T-helper 22 cell (primary cell): ENCODE measurements at places on chromosomes 12 and 14.

DNA sequence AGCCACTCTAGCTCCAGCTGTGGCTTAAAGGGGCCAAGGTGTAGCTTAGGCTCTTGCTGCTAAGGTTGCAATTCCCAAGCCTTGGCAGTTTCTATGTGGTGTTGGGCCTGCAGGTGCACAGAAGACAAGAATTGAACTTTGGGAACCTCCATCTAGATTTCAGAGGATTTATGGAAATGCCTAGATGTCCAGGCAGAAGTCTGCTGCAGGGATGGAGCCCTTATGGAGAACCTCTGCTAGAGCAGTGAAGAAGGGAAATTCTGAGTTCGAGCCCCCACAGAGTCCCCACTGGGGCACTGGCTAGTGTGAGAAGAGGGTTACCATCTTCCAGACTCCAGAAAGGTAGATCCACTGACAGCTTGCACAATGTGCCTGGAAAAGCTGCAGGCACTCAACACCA lies 694.7 kb downstream of the SLC16A7 start:
- DNase-seq, result no peak

DNA sequence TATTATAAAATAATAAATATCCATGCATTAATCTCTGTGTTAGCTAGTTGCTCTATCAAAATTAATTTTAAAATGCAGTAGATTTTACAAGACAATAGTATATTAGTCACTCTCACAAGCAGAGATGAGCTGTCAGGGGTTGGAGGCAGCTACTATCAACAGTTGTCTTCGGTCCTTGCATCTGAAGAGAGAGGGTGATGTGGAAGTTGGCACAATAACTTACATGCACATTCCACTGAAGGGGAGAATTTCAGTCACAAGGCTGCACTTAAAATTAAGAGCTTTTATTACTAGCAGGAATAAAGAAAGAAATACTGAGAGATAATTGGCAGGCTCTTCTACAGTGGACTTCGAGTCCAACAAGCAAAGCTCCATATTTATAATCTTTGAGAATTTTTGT lies 166.9 kb upstream of the DCN start:
- DNase-seq, result no peak

DNA sequence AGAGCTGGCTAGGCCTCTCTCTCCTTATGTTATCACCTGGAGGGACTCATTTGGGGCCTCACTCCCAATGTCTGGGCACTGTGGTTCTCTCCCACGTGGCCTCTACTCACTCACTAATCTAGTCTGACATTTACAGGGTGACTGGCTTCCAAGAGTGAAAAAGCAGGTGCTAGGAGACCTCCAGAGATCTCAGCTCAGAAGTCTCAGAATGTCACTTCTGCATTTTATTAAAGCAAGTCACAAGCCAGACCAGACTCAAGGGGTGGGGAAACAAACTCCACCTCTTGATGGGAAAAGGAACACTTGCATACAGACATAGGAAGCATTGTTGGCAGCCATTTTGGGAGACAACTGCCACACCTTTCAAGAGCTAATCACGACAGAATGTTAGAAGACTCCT lies 175.9 kb downstream of the MON2 start:
- DNase-seq, result no peak

GRCh38 chr14:85531141-85531586 lies 1.2 kb downstream of the FLRT2 start:
- no peak for DNase-seq

DNA sequence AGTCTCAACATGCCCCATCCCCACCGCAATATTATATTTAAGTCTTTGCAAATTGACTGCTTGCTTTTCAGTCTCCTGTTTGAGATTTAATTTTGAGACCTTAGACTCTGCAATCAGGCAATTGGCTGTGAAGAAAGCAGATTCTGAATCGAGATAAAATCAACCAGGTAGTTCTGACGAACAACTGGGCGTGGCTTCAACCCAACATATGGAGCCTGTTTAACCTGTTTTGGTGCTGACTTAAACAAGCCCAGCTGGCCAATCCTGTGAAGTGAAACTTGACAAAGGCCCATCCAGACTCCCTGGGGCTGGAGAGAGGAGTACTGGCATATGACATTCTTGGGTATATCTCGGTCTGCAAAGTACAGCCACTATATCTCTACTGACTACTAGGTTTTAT lies 9.8 kb upstream of the CIPC start:
- DNase-seq, result no peak

- no peak for DNase-seq
Observed at GRCh38 chr14:87632796-87633195, 360.2 kb downstream of the GALC start.

DNA sequence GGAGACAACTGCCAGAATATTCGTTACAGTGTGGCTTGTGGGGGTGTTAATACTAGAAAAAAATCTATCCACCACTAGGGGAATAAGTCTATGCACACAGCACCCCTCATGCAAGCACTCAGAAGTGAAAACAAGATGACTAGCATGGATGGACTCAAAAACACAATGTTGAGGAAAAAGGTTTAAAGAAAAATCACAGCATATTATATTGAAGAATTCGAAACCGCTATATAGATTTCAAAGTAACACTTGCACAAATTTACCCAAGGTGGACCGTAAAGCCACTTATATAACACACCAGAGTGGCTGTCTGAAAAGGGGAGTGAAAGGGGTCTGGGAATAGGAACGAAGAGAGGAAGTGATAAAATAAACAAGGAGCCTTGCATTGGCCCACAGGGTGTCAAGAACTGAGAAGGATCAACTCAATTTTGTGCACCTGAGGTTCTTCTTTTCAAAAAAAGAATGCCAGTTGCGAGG lies 544 bp downstream of the ABCD4 start:
- no peak for DNase-seq

DNA sequence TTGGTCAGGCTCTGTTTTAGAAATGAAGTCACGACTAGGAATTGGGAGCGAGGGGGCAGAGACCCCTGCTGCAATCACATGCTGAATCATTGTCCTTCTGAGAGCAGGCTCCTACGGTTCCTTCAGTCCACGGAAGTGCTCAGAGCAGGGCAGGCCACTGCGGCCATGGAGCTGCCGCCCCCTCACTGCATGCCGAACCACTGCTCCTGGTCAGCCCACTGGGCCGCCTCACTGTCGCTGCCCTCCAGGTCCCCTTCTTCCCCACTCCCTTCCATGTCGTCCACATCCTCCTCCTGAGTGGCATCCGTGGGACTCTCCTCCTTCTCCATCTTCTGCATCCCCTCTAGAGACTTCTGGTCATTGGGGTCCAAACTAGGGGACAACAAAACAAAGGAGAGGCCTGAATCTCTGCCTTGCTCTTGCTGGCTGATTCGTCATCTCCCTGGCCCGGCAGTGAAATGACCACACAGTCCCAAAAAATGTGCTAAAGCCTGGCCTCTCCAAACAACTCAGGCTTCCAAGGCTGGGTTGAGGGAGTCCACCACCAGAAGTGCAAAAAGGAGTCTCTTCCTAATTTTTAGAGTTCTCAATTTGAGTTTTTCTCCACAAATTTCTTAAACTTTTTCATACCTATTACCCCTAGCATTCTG lies 29.4 kb downstream of the ANAPC7 start:
- DNase-seq, result no peak

DNA sequence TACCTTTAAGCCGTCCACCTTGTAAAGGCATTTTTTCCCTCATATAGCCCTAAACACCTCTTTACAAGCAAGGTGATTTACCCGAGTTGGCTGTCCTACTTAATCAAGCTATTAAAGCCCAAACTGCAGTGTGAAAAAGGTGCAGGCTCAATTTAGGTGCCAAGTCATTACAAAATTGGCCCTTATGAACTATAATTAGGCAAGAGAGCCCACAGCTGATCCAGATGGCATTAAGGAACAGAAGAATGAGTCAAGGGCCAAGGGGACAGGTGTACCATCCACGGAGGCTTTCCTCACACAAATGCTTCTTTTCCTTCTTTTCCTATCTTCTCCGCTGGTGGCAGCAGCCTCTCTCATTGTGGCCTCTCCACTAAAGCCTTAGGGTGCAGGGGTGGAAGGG lies 90.5 kb downstream of the TTC8 start:
- no peak for DNase-seq

- DNase-seq, result no peak
Observed at GRCh38 chr14:91649930-91650329, 82.0 kb downstream of the CATSPERB start.

- DNase-seq, result no peak
Observed at GRCh38 chr12:80702889-80703805, 4.3 kb upstream of the MYF6 start.
